ENCODE measurements at places on chromosomes 7 and 10. TPM values are rescaled to one million over a fixed set of nuclear protein-coding genes. Genes with fewer than 3 reads are reported as not detected.

PDK4 gene
- 5.8 TPM for total RNA-seq

HKDC1 gene
- total RNA-seq, result 7.6 TPM

COPS6 gene
- 59.3 TPM for total RNA-seq

TRPV5 gene
- total RNA-seq, result not detected

IFIT2 gene
- total RNA-seq, result 1.2 TPM

CPED1 gene
- total RNA-seq, result 14.8 TPM

ZPBP gene
- total RNA-seq, result not detected

SORCS1 gene
- total RNA-seq, result 0.20 TPM

SPDYE17 gene
- 0.22 TPM for total RNA-seq

CDC123 gene
- 138 TPM for total RNA-seq
